ENCODE measurements at places on chromosomes 2 and 18.

DNA sequence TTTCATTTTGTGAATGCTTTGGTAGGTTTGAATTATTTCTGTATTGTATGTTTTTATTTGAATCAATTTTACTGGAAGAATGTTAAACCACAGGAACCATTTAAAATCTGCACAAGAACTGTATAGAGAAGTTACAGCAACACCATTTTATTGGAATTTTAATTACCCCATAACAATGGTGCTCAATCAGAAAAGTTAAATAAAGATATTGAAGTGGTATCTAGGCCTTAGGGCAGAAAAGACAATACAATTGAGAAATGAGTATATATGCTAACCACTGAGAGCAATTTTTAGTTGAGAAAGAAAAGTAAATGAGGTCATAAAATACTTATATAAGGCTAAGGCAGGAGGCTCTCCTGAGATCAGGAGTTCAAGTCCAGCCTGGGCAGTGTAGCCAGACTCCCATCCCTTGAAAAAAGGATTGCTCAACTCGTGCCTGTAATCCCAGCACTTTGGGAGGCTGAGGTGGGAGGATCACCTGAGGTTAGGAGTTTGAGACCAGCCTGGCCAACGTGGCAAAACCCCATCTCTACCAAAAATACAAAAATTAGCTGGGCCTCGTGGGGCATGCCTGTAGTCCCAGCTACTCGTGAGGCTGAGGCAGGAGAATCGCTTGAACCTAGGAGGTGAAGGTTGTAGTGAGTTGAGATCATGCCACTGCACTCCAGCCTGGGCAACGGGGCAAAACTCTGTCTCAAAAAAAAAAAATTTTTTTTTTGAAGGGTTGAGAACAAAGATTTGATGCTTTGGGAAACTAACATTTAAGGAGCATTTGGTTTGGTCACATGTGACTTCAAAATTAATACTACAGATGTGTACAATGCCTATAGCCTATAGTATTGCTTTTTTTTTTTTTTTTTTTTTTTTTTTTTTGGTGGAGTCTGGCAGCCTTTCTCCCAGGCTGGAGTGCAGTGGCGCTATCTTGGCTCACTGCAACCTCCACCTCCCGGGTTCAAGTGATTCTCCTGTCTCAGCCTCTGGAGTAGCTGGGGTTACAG is 212.9 kb upstream of the STON1 start:
- no peak for DNase-seq

- DNase-seq, result no peak
Measured at GRCh38 chr18:11570073-11570588, 39.3 kb upstream of the SLC35G4 start.

DNA sequence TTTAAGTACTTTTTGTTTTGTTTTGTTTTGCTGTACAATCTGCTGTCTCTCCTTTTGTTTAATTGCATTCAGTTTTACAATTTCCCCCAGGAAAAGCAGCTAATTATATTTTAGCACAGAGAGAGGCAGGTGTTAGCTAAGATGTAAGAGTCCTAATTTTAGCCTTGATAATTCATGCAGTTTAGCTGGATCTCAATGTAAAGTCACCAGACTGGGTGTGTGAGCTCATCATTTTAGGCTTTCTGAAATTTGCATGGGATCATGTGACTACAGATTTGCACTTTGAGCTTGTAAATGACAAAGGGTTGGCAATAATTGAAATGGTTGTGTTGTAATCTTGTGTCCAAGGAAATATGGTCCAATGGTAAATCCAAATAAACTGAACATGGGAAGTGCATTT is 68.5 kb downstream of the ETAA1 start:
- DNase-seq, result no peak

GRCh38 chr18:12258719-12259705 is 4.9 kb downstream of the CIDEA start:
- no peak for DNase-seq

GRCh38 chr2:85748985-85749875 is 4.6 kb upstream of the ATOH8 start:
- no peak for DNase-seq

- no peak for DNase-seq
Measured at GRCh38 chr2:46487667-46488335, 8.4 kb downstream of the TMEM247 start.

DNA sequence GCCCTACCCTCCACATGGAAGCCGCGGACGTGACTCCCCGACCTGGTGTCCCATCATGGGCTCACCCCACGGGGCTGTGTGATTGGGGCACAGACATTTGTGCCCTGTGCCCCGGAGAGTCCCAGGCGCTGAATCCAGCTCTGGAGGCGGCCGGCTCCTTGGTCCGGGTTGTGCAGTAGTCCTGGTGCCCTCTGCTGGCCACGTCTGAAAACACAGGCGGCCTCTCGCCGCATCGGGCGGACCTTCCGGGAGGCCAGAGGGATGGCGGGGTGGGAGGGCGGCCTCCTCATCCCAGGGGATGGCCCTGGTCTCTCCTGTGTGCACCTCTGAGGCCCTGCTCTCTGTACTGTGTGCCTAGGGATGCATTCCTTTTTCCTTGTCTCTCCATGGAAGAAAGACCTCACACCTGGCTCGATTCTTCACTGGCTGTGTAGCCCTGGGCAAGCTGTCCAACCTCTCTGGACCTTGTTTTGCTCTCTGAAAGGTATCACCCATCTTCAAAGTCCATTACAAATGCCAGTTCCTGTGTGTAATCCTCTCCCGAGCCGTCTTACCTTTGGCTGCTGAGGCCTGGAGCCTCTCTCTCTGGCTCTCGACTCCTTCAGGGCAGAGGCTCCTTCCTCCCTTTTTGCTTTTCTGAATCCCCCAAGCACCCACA is 27.6 kb downstream of the CELF4 start:
- DNase-seq, result no peak

GRCh38 chr2:231957913-231958763 is 3.4 kb upstream of the DIS3L2 start:
- DNase-seq, result no peak

- peak; percentile 69 for DNase-seq
Measured at GRCh38 chr2:64644458-64645382, 9.0 kb downstream of the SERTAD2 start.

DNA sequence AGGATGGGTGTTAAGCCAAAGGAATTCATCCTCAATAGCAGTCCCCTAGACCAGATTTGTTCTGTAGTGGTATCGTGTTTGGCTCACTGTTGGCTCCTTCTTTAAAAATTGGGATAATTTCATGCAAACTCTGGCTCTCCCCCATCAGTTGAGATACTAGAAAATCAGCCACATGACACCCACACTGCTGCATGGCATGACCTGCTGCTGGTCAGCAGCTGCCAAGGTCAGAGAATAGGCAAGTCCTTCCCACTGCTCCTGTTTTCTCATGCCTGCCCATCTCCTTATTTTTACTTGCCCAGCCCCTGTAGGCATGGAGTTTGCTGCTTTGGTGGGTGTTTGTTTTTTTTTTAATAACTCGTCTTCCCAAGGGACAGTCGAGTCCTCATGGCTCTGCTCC is 1.0 kb upstream of the SNRNP200 start:
- DNase-seq, result no peak

GRCh38 chr2:64652231-64653108 is 1.2 kb downstream of the SERTAD2 start:
- no peak for DNase-seq

DNA sequence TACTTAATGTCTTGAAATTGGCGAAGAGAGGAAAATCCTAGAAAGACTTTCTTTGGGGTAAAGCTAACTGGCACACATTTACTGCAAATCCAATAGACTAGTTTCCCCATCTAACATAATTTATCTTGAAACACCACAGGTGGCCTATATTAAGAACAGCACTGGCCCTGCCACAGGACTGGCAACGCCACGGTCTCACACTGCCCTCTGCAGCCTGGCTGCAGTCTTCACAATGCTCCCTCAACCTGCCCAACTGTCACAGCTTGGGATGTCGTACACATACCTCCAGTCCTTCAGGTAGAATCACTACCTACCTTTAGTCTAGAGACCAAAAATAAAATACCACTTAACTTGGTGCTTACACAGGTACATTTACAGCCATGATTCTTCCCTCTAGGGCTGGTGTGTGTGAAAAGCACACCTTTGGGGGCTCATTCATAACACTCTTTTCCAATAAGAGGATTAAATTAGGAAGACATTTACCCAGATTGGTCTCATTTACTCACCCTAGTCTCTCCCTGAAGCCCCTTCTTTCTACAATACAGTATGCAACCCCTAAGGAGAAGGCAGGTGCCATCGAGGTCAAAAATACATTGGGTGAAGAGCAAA is 222.2 kb downstream of the C1D start:
- DNase-seq, result no peak

GRCh38 chr2:240532031-240532775 is 25.6 kb downstream of the ANKMY1 start:
- DNase-seq, result no peak

DNA sequence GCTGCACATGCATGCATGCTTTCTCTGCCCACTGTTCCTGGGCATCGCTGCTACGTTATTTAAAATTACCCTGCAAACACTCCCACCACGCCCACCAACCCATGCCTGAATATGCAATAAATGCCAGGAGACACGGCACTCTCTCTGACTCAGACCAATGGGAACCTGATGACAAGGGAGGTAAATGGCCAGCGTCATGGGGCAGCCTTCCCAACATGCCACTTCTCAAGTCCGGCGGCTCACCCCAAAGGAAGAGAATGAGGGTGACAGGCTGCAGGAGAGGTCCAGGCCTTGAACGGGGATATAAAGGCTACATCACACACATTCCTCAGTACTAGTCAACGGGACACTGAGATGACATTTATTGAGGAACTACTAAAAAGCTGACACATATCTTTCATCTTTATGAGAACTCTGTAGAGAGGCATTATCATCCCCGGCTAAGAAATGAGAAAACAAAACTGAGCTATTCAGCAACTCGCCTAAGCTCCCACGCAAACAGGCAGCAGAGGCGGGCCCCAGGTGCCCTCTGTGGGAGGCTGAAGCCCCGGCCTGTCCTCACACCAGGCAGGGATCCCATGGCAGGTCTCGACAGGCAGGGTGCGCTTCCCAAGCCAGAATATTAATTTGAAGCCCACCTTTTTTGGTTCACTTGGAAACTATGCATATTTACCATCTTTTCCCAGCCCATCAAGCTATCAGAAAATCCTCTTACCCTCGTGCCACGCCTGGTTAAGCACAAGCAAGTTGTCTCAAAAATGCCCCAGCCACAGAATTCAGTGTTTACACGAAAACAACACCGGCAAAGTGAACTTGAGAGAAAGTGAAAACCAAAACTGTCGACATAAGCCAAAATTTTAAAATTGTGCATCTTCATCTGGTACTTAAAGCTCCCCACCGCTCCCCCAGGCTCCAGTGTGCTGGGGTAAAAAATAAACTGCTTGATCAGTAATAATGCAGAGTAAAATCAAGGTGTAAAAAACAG is 166.3 kb downstream of the HDAC4 start:
- no peak for DNase-seq

Data from T-helper 1 cell (primary cell).